Cardiac fibroblast (primary cell): ENCODE measurements at places on chromosomes 11 and 22.

DNA sequence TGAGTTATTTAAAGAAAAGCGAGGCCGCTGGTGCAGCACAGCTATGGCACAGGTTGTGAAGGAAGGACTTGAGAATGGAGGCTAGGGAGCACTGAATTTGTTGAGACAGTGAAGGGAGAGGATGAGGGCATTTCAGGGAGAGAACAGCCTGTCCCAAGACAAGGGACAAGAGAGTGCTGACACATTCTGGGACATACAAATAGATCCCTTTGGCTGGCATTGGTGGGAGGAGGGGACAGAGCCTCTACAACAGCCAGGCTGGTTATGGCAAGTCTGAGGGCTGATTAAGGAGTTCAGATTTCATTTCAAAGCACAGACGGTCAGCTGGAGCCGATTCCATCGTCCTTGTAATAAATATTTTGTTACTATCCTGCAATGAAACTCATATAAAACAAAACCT, 1.7 kb upstream of the SLC29A2 start:
- DNase-seq = no peak

DNA sequence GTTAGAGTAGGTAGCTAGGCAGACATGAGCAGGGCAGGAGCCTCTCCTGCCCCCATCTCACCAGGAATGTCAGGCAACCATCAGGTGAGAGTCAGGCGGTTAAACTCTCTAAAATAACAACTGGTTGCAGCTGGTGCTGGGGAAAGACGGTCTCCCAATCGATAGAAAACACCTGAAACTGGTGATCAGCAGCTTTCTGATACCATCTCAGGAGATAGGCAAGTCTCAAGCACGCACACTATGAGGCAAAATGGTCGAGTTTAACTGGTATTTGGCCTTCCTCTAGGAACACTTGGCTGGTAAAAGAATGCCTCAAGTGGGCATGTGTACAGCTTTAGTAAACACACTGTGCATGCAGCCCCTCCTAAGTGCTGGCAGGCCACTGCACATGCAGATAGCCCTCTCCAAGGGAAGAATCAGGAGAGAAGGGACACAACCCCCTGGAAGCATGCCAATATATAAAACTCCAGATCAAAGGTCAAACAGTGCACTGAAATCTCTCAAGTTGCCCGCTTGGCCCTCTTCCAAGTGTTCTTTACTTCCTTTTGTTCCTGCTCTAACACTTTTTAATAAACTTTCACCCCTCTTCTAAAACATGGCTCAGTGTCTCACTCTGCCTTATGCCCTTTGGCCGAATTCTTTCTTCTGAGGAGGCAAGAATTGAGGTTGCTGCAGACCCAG, 88.7 kb downstream of the USP35 start:
- peak; percentile 25 for DNase-seq

DNA sequence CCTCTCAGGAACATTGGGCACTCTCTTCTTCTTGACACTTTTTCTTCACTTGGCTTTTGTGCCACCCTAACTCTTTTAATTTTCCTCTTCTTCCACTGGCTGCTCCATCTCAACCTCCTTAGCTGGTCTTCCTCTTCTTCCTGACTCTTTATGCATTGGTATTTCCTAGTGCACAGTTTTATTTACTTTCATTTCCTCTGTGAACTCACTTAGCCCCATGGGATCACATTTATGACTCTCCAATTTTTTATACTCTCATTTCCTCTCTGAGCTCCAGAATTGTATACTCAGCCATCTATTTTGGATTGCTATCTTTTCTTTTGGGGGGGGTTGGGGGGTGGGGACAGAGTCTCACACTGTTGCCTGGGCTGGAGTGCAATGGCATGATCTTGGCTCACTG, 38.5 kb upstream of the LARGE1 start:
- no peak for DNase-seq

DNA sequence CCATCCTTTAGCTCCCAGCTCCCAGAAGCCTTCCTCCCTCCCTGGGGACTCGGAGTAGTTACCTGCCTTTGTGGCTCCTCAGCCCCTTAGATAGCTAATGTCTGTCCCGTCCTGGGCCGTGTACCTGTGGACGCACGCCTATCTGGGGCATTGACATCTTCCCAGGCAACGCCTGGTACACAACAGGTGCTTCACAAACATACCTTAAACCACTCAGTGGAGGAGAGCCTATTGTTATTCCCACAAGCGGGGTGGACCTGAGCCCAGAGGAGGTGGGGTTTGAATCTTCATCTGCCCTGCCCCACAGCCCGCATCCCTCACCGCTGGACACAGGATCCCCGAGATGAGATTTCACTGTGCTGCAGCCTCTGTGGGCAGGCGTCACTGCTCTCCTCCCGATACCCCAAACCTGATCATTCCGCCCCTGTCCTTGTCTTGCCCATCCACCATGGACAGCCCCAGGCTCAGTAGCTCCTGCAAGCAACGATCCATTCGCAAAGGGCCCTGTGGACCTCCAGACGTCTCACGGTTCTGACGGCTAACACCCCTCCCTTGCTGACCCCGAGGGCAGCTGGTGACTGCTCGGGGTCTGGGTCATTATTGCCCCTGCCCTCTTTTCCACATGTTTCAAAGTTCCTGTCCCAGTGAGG, 73.8 kb upstream of the SHISAL1 start:
- DNase-seq = no peak

DNA sequence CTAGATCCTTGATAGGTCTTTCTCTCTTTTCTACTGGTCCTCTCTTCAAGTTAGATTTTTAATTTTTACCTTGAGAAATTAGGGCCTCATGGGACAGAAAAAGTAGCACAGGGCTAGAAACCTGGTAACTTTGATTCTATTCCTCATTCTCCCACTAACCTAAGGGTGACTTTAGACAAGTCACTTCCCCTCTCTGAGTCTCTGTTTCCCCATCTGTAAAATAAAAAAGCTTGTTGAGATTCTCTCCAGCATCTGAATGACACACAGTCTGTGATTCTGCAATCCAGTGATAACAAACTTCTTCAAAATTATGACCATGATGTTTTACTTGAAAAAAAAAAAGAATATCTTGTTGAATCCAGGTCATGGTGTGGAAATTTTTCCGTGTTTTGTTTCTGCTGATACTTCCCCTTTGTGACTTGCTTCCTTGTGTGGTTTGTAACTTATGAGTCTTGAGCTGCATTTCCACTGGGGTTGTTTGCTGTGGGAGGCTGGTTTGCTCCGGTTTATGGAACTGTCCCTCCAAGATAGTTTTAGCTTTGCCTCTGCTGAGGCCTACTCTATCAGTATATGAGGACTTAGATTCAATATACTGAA, 9.8 kb upstream of the MPEG1 start:
- DNase-seq = no peak

DNA sequence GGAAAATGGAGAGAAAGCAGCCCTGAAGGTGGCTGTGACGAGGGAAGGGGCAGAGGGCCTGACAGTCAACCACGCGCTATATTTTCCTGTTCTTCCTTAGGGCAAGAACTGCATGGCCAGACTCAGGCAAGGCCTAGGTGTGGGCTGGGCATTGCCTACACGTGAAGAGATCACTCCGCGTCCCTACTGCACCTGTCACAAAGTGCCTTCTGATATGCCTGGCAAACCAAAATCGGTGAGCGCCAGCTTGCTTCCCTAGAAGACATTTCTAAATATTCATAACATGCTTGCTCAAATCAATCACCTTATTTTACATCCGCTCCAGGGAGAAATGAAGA, 6.3 kb downstream of the TMEM121B start:
- no peak for DNase-seq

DNA sequence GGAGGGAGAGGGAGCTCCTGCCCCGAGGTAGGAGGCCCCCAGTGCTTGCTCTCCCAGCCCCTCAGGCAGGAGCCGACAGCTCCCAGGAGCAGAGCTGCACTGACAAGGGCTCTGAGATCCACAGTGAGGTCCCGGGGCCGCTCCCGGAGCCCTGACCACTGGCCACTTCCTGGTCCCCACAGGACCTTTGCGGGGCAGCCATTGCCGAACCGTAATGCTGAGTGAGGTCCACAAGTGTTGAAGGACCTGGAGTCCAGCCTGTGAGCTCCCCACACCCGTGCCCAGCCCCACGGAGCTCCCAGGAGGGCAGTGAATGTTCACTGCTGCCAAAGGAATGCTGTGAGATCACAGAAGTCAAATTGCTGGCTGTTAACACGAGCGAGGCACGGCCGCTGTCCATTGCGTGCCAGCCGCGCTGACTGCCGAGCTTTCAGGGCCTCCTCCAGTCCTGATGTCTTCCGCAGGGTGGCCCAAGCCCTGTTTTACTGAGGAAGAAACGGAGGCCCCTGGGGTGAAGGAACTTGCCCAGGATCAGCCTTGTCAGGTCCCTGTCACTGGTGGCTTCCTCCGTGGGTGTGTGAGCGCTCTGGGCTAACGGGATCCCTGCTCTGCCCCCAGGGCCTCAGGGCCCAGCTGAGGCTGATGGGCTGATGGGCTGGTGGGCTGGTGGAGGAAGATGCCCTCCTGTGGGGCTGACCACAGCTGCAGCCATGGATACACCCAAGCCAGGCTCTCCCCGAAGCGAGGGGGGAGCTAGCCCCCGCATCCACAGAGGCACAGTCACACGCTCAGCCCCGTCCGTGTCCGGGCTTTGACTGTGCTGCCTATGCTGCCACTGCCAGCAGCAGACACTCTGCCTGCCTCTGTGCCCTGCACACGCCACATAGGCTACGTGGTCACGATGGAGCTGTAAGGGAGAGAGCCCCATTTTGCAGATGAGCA, 70.8 kb downstream of the WNT7B start:
- peak; percentile 64 for DNase-seq

- peak; percentile 38 for DNase-seq
Measured at GRCh38 chr11:64251016-64251752, at the start of gene PLCB3. Gene PLCB3 (plus strand): TSS chr11:64251530. CDS start chr11:64251650, 120 bp downstream.

DNA sequence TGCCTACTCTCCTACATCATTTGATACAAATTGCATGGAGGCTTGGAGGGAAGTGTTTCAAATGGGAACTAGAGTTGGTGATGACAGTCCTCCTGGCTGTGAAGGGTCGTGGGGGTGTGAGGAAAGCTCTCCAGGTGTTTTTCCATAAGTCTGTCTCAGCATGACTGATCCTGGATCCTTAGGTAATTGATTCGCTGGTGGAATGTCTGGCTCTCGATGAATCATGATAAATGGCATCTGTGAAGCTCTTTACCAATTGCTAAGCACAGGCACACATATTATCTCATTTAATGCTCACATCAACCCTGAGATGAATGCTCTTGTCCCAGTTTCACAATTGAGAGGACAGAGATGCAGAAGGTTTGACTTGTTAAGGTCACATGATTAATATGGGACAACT, 107.5 kb downstream of the PKNOX2 start:
- DNase-seq = peak; percentile 67

DNA sequence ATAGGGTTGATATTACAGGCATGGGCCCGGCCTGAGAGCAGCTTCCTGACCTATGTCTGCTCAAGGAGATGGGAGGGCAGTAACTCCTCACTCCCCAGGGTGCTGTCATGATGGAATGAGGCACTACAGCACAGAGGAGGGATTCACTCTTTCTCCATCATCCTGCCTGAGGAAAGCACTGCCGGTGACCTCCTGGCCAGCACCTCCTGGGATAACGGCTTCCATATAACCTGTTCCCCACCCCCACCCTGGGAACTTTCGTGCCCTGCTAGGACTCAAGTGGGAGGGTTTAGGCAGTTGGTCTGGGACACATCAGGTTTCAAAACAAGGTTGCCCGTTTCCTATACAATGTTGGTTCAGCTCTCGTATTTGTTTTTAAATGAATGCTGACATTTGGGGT, 42.7 kb upstream of the MN1 start:
- DNase-seq = no peak

- DNase-seq = peak; percentile 67
Measured at GRCh38 chr11:9263840-9264315, 1.3 kb downstream of the DENND5A start.

DNA sequence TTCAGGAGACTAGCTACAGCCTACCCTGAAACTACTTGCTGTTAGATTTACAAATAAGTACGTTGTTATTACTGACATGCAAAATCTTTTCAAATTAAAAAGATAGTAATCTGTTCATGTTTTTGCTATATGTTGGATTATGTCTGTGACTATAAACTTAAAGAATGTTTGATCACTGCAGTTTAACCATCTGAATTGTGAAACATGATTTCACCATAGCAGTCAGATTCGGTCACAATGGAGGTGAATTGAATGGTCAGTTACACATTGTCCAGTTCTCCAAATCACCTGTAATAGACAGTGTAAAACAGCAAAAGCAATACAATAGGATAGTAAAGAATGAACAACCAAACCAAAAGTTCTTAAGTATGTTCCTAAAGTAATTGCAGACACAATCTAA, 43.3 kb downstream of the CCDC83 start:
- DNase-seq = no peak

DNA sequence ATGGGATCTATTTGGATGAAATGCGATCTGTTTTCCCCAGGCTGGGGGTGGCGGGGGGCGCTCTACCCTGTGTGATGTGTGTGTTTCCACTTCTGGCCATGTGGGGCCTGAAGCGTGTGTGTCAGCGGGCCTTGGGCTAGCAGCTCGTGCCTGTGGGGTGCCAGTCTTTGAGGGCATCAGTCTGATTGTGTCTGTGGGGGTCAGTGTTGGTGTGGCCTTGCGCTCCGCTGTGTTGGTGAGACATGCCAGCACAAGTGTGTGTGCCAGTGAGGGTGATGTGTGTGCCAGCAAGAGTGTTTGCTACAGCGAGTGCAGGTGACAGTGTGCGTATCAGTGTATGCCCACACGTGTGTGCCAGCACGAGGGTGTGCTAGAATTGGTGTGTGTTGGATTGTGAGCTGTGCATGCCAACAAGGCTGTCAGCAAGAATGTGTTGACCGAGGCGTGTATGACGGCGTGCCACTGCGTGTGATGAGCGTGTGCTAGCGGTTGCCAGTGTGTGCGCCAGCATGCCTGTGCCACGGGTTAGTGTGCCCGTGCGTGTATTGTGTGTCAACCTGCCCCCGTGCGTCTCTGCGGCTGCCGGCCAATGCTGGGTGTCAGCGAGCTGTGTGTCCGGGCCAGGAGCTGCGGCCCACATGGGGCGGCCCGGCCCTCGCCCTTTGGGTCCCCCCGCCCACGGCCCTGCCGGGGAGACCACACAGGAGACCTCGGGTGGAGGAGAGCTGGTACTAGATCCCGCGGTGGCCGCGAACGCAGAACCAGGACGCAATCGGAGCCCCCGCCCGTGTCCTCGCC, 519 bp downstream of the ARRB1 start:
- no peak for DNase-seq

- no peak for DNase-seq
Measured at GRCh38 chr11:12473381-12473780, 96.0 kb downstream of the PARVA start.

DNA sequence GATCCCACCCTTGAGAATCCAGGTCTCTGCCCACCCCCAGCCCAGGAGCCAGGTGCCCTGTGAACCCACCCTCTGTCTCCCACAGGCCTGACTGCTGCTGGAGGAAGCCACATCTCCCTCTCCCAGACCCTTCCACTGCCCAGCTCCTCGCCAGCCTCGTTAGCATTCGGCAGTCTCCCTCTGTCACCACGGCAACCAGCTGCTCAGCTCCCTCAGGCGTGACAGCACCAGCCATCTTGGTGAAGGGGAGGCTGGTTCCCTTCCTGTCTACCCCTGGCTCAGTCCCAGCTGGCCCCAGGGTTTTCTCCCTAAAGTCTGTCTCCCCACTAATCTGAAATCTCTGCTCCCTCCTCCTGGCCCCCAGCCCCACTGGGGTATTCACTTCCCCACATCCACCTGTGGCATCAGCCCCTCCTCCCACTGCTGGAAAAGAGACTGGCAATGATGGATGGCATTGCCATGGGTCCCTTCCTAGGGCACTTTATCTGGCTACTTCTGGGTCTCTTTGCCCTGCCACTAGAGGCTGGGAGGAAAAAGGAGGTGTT, 28.1 kb downstream of the NRXN2 start:
- no peak for DNase-seq
